ENCODE measurements at places on chromosomes 13 and 19.

DNA sequence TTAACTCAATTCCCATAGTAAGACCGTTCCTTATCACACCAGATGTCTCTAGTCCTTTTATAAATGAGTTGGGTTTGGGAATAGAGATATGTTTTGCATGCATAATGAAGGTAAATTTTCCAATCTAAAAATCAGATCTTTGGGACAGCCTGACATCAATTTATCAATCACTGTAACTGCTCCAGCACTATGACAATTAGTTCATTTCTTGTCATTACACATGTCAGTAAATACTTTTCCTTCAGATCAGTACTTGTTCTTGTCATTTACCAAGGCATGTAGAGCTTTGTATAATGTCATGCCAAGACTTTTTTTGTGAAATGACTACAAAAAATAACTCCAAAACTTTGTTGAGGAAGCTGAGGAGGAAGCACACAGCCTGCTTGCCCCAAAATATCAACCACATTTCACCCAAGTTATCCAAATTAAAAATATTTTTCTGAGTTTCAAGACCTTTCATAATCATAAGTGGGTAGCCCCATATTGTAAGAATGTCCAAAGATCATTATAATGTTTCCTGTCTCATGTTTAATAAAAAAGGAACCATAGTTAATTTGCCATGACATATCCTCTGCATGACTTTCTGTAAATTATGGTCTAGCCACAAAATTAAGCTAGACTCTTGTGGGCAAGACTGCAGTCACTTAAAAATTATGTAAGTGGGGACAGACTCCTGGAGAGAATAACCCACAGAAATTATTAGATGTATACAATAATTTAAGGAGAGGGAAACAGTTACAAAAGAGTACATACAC lies 586.8 kb downstream of the TBC1D4 start:
- DNase-seq, result no peak

DNA sequence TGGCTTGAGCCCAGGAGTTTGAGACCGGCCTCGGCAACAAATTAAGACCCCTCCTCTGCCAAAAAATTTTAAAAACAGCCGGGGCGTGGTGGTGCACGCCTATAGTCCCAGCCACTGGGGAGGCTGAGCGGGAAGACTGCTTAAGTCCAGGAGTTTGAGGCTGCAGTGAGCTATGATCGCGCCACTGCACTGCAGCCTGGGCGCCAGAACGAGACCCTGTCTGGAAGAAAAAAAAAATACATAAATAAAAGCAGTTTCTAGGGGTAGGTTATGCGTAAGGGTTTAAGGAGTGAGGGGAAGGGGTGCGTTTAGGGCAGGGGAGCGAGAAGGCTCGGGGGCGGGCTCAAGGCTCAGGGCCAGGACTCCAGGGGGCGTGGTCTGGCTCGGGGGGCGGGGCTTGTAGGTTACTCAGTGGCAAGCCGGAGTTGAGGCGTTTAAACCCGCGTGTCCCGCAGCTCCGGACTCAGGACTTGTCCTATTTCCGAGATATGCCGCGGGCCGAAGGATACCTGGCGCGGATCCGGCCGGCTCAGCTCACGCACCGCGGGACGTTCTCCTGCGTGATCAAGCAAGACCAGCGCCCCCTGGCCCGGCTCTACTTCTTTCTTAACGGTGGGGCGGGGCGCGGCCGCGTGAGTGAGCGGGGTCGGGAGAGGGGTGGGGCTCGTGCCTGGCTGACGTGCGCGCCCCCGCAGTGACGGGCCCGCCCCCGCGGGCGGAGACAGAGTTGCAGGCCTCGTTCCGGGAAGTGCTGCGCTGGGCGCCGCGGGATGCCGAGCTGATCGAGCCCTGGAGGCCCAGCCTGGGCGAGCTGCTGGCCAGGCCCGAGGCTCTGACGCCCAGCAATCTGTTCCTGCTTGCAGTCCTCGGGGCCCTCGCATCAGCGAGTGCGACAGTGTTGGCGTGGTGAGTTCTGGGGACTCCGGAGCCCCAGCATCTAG lies 10.7 kb downstream of the SPACA6 start:
- peak; percentile 97 for DNase-seq

GRCh38 chr13:31794452-31794851 lies 55.1 kb downstream of the RXFP2 start:
- DNase-seq, result no peak

DNA sequence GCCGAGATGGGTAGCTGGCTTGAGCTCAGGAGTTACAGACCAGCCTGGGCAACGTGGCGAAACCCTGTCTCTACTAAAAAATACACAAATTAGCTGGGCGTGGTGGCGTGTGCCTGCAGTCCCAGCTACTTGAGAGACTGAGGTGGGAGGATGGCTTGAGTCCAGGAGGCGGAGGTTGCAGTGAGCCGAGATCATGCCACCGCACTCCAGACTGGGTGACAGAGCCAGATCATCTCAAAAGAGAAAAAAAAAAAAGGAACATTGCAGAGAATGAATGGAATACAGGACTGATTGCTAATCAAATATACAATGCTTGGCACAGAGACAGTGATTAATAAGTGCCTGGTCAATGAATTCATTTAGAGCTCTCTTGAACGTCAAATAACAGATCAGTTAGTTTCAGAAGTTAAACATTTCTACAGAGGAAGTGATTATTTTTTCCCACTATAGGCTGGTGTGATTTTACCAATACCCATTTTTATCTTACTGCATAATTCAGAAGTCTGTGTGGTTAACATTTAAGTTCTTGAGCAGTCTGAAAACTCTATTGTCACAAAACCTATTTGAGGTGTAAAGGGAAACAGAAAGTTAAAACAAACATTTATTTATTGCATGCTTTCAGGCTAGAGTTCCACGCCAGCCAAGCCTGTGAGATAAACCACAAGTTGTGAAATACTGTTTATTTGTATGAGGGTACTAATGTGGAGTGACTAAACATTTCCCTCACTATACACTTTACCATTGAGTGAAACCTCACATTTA lies 7.7 kb upstream of the TBC1D4 start:
- peak; percentile 70 for DNase-seq

GRCh38 chr19:29001597-29002245 lies 211.2 kb downstream of the UQCRFS1 start:
- no peak for DNase-seq

DNA sequence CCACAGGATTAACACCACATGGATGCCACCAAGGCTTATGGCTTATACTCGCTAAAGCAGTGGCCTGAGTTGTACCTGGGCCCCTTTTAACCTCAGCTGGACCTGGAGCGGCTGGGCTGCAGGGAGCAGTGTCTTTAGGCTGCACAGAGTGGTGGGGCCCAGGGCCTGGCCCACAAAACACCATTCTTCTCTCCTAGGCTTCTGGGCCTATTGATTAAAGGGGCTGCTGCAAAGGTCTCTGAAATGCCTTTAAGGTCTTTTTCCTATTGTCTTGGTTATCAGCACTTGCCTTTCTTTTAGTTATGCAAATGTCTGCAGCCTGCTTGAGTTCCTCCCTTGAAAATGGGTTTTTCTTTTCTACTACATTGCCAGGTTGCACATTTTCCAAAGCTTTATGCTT lies 973.9 kb upstream of the PRR20A start:
- DNase-seq, result no peak

DNA sequence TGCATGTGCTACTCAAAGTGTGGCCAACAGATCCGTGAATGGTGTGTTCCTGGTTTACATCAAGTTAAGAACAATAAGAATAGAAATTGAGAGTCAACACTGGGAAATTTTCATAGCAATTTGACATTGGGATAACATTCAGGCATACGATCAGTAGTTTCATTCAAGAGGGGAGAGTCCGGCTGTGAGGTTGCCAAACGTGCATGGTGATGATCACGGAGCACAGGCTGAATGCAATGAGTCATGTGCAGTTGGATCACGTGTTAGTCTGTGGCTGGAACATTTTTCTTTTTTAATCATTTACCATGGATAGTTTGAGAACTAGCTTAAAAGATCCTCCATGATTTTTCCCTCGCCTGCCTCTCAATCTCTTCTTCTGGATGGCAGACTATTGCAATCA lies 2.5 kb upstream of the DCT start:
- DNase-seq, result peak; percentile 22

GRCh38 chr19:30871979-30872378 lies 477.3 kb downstream of the TSHZ3 start:
- no peak for DNase-seq

DNA sequence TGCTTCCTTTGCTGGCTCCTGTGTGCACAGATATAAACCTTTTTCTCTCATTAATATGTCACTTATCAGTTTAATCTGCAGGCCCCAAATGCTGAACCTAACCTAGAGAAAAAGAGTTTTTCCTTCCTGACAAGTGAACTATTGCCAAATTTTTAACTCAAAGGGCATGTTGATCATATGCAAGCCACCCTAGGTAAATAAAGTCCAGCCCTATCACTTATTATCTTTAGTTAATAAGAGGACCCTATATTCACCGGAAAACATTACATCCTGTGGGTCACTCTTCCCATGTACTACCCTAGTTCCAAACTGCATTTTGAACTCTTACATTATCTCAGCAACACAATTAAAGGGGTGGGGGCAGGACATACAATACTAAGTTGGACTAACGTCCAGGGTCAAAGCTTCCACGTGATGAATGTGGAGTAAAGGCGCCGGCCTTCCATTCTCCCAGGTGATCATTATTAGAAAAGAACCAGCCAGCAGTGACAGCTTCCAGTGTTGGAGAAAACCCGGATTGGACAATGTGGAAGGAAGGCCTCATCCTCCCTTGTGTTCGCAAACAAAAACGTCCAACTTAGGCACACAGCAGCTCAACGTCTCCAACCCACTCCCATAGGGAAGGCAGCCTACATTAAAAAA lies 86.6 kb downstream of the STK24 start:
- no peak for DNase-seq

- DNase-seq, result no peak
Measured at GRCh38 chr13:91132786-91133185, 214.7 kb upstream of the MIR17HG start.
